Stimulated activated CD4-positive, alpha-beta T cell treated with anti-CD3 and anti-CD28 coated beads, Interleukin-12 subunit alpha, Interleukin-12 subunit beta, amount 100 ng/mL, for 24 hours (primary cell): ENCODE measurements at places on chromosomes 1 and 21.

- no peak for DNase-seq
Observed at GRCh38 chr1:236829085-236829484, 34.0 kb downstream of the MTR start.

GRCh38 chr1:230268371-230269170 lies 157.6 kb downstream of the PGBD5 start:
- DNase-seq, result no peak

- DNase-seq, result no peak
Observed at GRCh38 chr1:78141531-78142231, 95.9 kb downstream of the GIPC2 start.

- no peak for DNase-seq
Observed at GRCh38 chr1:55679971-55680370, 464.8 kb upstream of the USP24 start.

- DNase-seq, result no peak
Observed at GRCh38 chr1:98102345-98103030, 181.7 kb upstream of the DPYD start.

DNA sequence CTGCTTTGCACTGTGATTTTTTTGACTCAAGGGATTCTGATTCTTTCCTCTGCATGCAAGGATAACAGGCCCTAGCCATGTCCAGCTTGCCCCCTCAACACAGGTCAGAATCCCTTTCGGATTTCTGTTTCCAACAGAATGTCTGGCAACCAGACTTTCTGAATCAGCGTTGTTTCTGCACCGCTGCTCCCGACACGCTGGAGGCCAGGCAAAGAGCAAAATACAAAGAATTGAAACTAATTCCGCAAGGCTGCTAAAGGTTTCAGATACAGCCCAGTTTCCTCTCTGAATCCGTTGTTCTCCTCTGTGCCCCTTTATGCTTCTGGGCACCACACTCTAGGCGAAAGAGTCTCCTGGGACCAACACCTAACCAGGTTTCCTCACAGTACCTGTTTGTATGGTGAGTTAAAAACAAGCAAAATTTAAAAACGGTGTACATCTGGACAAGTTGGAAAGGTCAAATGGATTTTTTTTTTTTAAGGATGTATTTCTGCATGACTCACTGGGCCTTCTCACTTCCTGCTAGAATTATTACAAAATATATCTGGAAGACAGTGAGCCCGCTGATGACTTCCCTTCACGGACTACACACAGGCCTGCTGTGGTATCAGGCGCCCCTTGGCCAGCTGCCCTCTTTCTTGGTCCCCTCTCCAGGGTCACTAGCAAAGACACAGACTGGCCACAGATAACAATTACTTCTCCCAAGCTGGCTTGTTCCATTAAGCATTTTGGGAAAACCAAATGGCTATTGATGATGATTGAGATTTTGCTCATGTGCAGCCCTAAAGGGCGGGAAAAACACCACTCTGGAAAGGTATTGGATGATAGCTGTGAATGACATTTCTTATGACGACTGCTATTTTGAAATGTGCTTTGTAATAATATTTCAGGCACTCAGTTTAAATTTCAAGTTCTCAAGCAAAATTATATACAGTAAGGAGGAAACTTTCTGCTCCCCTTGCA lies 118.3 kb downstream of the TGFB2 start:
- no peak for DNase-seq

GRCh38 chr1:179303200-179303785 lies 9.7 kb downstream of the SOAT1 start:
- DNase-seq, result no peak

DNA sequence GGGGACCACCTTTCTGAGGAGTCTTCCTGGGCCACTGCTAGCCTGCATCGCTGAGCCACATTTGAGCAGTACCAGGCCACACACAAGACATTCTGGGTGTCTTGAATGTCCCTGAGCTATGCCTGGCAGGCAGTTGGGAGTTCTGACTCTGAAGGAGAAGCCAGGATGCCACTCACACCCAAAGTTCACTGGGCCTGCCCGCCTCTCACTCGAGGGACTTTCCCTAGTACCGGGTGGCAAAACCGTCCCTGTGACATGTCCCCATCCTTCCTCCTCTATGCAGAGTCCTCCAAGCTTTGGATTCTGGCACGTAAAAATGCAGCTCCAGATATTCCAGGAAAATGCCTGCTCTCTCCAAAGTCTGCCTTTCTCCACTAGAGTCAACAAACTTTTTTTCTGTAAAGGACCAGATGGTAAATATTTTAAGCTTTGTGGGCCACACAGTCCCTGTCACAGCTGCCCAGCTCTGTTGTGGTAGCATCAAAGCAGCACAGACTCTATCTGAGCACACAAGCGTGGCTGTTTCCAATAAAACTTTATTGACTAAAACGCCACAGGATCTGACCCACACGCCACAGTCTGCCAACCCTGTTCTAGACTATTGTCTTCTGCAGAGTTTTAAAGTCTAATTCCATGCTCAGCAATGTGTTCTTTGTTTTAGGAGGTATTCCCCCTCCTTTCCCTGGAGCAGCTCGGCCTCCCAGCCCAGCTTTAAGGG lies 19.2 kb upstream of the GUCA2B start:
- no peak for DNase-seq

DNA sequence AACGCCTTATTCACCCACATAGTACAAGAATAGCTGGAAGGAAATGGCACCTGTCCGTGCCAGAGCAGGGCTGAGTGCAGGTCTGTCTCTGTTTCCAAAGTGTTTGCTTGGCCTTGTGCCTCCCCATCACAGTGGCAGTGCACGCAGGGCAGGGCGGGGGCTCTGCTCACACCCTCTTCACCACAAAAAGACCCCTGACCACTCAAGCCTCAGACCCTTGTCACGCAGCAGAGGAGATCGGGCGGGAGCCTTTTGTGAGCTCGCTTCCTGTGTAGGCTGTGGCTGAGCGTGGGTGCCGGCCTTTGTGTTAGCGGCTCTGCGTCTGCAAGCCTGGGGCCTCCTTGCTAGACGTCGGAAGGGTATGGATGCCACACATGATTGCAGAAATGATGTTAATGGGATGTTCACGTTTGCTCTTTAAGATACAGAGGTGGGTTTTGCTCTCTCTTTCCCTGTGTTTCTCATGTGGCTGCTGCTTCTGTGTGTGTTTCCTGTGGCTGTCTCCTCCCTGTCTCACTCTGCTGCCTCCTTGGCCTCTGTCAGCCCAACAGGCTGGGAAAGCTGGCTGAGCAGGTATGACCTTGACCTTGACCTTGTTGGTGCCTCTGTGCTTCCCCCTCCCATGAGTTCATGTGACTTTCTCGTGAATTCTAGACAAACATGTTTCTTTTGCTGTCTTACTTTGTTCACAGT lies 45.4 kb downstream of the S100B start:
- DNase-seq, result peak; percentile 37

DNA sequence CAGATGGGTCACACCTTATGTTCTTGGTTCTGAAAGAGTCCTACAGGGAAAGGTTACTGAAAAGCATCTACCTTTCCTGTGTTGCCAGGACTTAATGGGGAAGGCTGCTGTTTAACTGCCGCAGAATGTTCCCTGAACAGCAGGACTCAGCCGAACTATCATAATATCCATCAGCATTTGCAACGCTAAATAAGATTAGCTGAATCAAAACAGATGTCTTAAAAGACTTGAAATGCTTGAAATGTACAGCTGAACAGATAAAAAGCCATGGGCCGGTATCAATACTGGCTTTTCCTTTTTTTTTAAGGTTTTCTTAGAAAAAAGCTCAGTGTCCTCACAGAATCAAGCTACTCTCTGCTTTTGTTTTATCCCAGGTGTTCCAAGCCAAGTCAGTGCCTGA lies 19.7 kb upstream of the ATP13A2 start:
- no peak for DNase-seq

- no peak for DNase-seq
Observed at GRCh38 chr1:15029786-15030185, 123.8 kb upstream of the TMEM51 start.

- DNase-seq, result no peak
Observed at GRCh38 chr1:215345766-215346165, 221.3 kb upstream of the KCTD3 start.

DNA sequence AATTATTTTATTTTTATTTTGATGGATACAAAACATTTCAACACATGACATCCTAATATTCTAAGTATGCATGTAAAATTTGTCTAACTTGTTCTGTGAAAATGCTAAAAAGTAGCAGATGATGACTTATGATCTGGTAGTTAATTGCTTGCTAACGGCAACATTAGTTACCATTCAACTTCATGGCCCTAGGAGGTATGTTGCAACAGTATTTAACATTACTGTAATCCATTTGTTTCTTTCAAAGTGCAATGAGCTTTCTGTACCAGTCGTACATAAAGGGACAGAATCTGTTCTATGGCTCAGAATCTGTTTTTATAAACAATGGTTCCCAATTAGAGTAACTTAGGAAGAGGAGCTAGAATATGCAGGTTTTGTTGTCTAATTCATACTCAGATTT lies 91.5 kb upstream of the ZNHIT6 start:
- no peak for DNase-seq

GRCh38 chr1:54559771-54560231 lies 11.8 kb downstream of the ACOT11 start:
- DNase-seq, result no peak

GRCh38 chr1:226215239-226215638 lies 8.2 kb upstream of the MIXL1 start:
- no peak for DNase-seq

DNA sequence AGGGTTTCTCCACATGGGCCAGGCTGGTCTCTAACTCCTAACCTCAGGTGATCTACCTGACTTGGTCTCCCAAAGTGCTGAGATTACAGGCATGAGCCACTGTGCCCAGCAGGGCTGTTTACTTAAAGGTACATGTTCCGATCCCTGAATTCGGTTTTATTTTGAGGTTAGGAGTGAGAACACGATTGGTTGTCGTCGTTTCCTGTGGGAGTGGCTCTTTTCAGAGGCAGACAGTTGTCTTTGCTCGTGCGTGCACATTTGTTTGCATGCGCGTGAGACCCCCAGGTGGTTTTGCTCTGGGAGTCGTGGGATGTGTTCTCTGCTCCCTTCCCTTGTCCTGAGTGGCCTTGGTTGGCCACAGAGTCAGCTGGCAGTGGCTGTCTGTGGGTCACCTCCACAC lies 60.2 kb downstream of the SKI start:
- no peak for DNase-seq

DNA sequence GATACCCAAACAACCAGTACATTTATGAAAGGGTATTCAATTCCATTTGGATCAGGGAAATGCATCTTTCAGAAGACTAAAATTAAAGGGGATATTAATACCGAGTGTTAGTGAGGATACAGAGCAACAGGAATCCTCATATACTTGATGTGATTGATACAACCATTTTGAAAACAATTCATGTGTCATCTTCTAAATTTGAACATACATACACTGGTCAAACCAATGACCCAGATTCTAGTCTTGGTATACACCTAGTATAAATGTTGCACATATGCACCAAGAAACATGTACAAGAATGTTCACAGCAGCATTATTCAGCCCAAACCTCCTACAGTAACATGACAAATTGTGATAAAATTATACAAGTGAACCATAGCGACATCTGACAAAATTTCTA lies 58.6 kb downstream of the ZNF644 start:
- DNase-seq, result no peak

DNA sequence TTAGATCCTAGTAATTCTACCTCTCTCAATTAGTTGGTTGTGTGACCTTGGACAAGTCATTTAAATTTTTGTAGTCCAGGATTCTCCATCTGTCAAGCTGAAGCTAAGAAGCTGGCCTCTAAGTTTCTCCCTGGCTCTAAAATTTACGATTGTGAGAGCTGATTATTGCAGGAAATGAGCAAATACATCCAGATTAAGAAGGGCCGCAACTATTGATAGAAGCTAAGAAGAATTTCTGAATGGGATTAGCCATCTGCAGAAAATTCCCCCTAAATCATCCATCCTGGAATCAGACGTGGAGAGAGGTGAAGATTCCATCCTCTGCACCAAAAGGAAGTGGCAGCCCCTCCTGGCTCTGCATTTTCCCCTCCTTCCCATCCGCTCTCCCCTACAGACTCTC lies 55.0 kb downstream of the HIVEP3 start:
- no peak for DNase-seq

GRCh38 chr1:110593902-110594301 lies 12.3 kb downstream of the KCNA2 start:
- DNase-seq, result no peak

GRCh38 chr1:117783606-117784396 lies 145.6 kb downstream of the GDAP2 start:
- no peak for DNase-seq

DNA sequence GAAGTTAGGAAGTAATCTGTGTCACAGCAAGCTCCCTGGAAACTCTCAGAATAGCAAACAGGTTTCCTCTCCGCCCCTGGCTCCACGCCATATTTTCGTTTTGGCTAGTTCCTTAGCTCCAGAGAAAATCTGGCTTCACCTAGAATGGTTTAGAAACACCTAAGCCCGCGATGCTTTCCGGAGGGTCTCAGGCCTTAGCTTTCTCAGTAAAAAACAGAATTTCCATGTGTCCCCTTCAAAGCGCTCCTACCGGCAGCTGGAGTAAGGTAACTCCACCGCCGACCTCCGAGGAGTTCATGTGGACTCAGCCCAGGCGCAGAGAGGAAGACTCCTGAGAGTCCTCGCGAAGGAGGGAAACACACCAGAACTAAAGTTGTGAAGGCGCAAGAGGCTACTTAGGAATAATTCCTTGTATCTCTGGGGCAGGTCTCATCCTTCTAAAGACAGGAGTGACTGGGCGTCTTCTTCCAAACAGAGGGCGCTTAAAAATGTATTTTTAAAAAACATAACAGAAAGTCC lies 406 bp downstream of the KIAA0040 start:
- DNase-seq, result no peak

GRCh38 chr1:194644528-194644927 lies 1458.1 kb upstream of the B3GALT2 start:
- no peak for DNase-seq

GRCh38 chr1:217856342-217857034 lies 225.3 kb downstream of the SPATA17 start:
- DNase-seq, result no peak

DNA sequence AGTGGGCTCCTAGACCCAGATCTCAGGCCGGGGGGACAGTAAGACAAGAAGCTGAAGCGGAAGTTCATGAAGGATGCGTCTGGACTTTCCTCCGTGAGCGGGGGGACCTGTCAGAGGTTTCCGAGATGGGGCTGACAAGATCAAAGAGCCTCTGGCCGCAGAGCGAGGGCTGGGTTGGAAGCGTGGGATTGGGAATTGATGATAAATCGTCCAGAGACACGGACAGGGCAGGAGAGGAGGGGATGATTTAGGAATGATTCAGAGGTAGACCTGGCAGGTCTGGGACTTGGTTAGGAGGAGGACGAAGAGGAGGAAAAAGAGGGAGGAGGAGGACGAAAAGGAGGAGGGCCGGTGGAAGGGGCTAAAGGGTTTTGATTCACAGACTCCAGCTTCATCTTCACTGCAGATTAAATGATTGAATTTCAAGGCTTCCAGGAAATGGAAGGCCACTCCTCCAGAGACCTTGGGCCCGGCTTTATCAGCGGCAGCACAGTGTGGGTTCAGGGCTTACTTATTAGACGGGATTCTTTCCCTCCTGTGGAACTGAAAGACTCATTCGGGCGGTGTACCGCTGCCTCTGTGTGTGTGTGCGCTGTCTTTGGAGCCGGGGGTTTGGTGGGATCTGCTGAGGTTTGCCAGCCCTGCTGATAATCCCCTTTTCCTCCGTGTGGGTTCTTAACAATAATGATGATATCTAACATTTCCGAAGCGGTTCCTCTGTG lies 85.7 kb upstream of the SLC45A1 start:
- DNase-seq, result no peak

GRCh38 chr1:33578557-33579448 lies 106.4 kb downstream of the ZSCAN20 start:
- DNase-seq, result no peak

- DNase-seq, result no peak
Observed at GRCh38 chr1:87108814-87109411, 194.5 kb downstream of the HS2ST1 start.
